Neural crest cell (in vitro differentiated cells): ENCODE measurements at places on chromosomes 11 and 22. TPM values are rescaled to one million over a fixed set of nuclear protein-coding genes. Genes with fewer than 3 reads are reported as not detected.

DNA sequence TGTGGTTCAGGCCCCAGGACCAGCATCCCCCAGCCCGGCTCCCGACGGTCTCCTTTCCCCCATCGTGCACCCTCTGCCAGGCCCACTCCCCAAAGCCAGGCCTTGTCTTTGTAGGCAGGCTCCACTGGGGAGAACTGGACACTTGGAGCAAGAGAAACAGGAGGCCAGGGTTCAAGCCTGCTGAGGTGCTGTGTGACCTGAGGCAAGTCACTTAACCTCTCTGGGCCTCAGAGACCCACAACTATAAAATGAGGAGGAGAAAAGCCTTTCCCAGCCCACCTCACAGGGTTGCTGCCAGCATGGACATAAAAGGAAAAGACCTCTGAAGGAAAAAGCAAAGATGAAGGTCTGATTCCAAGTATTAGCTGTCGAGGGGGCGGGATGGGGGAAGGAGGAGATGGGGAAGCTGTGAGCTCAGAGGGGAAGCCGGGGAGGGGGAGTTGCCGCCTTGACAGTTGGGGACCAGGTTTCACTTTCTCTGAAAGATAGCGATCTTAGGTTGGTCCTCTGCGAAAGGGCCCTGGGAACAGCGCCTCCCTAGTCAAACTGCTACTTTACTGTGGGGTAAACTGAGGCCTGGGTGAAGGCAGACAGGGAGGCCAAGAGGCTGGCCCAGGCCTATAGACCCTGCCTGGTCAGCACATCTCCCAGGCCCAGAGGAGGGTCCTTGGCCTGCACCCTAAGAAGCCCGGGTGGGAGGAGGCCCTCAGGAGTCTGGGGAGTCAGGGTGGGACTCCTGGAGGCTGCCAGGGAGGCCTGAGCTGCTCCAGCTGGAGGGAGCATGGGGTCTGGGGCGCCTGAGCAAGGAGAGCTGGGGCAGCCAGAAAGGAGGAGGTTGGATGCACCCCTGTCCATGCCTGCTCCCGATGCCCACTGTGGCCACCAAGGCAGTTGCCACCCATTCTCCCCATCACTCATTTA is 991 bp upstream of the OSM start:
- peaks cover 5% of the 10 kb centered on the region for H3K4me1 ChIP-seq
- no peak overlapping the region for H3K4me3 ChIP-seq
- no peaks in the 10 kb centered on the region for H3K36me3 ChIP-seq
- DNase-seq, result no peak
- H3K27ac ChIP-seq, result no peak overlapping the region

DNA sequence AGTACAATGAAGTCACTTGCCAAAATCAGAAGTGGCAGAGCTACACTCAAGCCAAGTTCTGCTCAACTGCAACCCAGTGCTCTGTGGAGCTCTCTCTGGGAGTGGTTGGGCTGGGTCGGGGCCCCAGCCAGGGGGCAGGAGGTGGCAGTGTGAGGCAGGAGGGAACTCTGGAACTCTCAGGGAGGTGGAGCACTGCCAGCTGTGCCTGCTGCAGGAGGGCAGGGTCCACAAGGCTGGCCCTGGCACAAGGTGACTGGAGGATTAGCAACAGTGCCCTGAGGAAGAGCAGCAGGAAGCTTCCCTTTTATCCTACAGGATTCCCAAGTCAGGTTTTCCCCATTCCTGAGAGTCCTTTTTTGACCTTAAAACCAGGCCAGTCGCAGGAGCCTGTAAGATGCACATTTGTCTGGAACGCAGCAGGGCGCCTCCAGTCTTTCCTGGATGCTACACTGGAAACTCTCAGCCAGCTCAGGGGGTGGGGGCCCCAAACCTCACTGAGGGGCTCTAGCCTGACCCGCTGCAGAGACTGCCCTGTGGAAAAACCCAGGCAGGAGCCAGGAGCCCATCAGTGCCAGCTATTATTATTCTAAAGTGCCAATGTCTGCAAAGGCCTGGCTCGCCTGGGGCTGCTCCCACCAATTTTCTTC is 31.8 kb downstream of the DKK3 start:
- no peaks in the 10 kb centered on the region for H3K27me3 ChIP-seq
- no peak for DNase-seq
- H3K4me1 ChIP-seq, result peaks cover 56% of the 10 kb centered on the region
- H3K27ac ChIP-seq, result no peak overlapping the region
- H3K36me3 ChIP-seq, result no peaks in the 10 kb centered on the region
- H3K4me3 ChIP-seq, result no peak overlapping the region

DNA sequence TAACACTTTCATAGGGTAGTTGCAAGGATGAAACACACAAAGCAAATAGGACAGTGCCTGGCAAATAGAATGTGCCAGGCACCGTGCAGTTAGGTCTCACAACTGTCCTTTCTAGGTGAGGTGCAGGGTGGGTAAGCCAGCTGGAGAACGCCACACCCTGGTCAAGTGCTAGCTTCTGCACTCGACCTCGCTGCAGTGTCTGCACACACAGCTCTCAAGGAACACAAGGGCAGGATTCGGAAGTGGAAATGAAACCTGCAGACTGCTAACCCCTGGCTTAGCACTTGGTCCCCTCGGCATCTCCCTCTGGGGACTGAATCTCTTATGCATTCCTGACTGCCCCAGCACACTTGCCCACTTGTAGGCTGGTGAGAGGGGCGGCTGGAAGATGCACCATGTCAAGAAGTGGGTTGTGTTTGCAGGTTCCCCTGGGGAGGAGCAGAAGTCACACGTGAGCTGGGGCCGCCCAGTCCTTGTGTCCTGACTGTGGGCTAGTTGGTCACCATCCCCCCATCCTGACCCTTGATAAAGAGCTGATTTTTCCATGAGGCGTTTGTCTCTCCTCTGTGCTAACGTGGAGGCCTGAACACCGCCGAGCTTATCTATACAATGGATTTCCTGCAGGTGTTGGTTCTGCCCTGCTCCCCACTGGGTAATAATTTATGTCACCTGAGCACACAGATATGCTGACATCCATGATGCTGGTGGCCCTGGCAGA is 89.0 kb downstream of the MICAL2 start:
- H3K4me3 ChIP-seq, result no peak overlapping the region
- no peak for DNase-seq
- H3K27ac ChIP-seq, result no peak overlapping the region
- peaks cover 15% of the 10 kb centered on the region for H3K4me1 ChIP-seq
- H3K27me3 ChIP-seq, result no peaks in the 10 kb centered on the region

- no peak overlapping the region for H3K27ac ChIP-seq
- no peak overlapping the region for H3K4me3 ChIP-seq
- H3K27me3 ChIP-seq, result no peaks in the 10 kb centered on the region
- peaks cover 3% of the 10 kb centered on the region for H3K36me3 ChIP-seq
- H3K4me1 ChIP-seq, result peaks cover 12% of the 10 kb centered on the region
Observed at GRCh38 chr11:60315871-60316270, 11.2 kb upstream of the MS4A6E start.

DNA sequence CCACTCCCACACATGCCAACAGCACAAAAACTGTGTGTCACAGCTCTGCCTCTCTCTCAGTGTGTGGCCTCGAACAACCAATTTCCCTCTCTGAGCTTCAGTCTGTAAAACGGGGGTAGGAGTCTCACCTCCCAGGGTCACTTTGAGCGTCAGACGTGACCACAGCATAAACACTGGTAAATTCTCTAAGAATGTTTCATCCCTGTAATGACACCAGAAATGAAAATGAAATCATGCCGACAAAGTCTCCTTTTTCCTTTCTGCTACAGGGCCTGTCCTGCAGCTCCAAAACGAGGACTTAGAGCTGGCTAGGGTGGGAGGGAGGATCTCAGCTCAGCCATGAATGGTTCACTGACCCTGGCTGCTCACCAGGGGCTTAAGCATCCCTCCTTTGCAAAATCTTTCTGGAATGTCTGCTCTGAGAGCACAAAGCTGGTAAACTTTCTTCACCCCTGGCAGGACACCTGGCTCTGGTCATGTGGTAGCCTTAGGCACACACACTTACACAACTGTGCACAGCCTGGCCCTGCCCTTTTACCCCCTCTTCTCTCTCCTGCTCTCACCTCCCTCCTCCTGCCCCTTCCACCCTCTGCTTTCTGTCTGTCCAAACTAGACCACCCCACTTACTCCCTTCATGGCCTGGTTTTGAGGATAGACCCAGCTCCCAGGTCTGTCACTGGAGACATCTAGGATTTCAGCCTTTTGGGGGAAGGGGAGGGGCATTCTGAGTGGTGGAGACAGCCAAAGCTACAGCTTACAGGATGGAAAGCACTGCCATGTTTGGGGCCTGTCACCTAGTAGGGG is 12.3 kb upstream of the TSKU start:
- H3K27ac ChIP-seq, result peak overlapping the region; percentile 50
- DNase-seq, result no peak
- H3K36me3 ChIP-seq, result no peaks in the 10 kb centered on the region
- no peaks in the 10 kb centered on the region for H3K27me3 ChIP-seq

- peaks cover 2% of the 10 kb centered on the region for H3K36me3 ChIP-seq
- H3K4me3 ChIP-seq, result peak within 1 kb of the TSS; percentile 83
- peaks cover 67% of the 10 kb centered on the region for H3K27me3 ChIP-seq
- peaks cover 37% of the 10 kb centered on the region for H3K4me1 ChIP-seq
- no peak for DNase-seq
- H3K27ac ChIP-seq, result no peak within 1 kb of the TSS
Observed at GRCh38 chr11:313787-314553, at the start of gene IFITM1. Gene IFITM1 (plus strand): TSS chr11:314040. CDS start chr11:314171, 131 bp downstream.

GRCh38 chr22:42321908-42322561 is 51.6 kb upstream of the TCF20 start:
- H3K27me3 ChIP-seq, result no peaks in the 10 kb centered on the region
- DNase-seq, result no peak
- H3K4me1 ChIP-seq, result peaks cover 25% of the 10 kb centered on the region
- no peak overlapping the region for H3K27ac ChIP-seq
- peaks cover 3% of the 10 kb centered on the region for H3K36me3 ChIP-seq
- H3K4me3 ChIP-seq, result no peak overlapping the region

DNA sequence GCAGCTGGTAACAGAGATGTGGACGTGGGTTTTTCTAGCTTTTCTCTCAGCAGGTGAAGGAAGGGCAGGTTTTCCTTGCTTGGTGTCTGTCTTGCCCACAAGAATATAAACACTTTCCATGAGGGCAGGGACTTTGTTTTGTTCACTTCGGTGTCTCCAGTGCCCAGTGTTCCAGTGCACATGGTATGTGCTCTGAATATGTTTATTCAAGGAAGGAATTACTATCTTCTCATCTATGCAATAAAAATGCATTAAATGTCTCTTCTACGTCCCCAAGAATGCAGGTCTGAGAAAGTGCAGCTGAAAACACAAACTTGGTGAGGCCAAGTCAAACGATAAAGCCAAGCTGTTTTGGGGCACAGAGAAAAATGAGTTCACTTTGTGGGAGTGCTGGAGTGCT is 56.3 kb upstream of the PLET1 start:
- no peak for DNase-seq
- H3K4me1 ChIP-seq, result no peaks in the 10 kb centered on the region
- H3K4me3 ChIP-seq, result no peak overlapping the region

DNA sequence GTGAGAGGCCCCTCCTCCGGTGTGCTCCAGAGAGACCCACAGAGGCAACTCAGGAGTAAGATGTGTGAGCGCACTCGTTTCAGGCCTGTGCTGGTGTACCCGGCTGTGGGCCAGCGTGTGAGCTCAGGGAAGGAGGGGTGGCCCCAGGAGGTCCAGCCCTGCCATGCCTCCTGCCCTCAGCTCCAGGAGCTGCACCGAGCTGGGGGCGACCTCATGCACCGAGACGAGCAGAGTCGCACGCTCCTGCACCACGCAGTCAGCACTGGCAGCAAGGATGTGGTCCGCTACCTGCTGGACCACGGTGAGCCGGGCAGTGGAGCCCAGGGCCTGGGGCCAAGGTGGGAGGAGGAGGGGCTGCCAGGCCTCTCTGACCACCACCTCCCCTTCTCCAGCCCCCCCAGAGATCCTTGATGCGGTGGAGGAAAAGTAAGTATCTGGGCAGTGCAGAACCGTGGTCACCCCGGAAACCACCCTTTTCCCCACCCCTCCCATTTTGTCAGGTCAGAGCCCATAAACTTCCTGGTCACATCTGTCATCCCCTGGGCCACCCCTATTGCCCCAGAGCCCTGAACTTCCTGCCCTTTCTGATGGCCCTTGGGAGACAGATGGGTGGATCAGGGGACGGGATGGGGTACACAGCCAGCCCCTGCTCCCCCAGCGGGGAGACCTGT is 2.5 kb upstream of the MDK start:
- peaks cover 2% of the 10 kb centered on the region for H3K36me3 ChIP-seq
- no peak for DNase-seq
- peaks cover 20% of the 10 kb centered on the region for H3K4me1 ChIP-seq
- H3K27me3 ChIP-seq, result peaks cover 6% of the 10 kb centered on the region
- H3K27ac ChIP-seq, result peak overlapping the region; percentile 92

GRCh38 chr22:42025421-42025820 is 26.8 kb downstream of the WBP2NL start:
- H3K27me3 ChIP-seq, result peaks cover 13% of the 10 kb centered on the region
- no peaks in the 10 kb centered on the region for H3K36me3 ChIP-seq
- no peak for DNase-seq

GRCh38 chr11:77127235-77127911 is 673 bp upstream of the MYO7A start:
- H3K27ac ChIP-seq, result peak overlapping the region; percentile 80
- no peaks in the 10 kb centered on the region for H3K36me3 ChIP-seq
- no peaks in the 10 kb centered on the region for H3K27me3 ChIP-seq
- H3K4me1 ChIP-seq, result peaks cover 33% of the 10 kb centered on the region
- peak overlapping the region; percentile 77 for H3K4me3 ChIP-seq

DNA sequence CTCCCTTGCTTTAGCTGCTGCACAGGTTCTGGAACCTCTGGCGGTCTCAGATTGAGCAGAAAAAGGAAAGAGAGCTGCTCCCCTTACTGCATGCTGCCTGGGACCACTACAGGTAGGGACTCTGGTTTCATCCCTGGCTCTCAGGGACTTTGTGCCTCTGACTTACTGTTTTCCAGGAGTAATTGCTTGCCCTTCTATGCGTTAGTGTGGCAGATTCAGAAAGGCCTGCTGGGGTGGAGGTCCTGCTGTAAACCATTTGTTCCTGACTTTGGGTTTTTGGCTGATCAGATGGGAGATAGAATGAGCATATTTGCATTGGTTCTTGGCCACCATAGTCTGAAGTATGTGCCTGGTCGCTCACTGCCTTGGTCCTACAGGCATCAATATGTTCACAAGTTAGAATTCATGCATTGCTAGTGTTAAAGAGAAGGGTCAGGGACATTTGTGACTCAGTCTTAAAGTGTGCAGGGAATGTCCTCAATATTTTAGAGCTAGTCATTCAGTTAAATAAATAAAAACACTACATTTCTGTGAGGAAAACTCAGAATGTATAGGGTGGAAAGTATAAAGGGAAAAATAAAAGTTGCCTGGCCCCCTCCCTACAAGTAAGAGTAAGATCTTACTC is 78.0 kb downstream of the PISD start:
- H3K27me3 ChIP-seq, result no peaks in the 10 kb centered on the region
- H3K4me1 ChIP-seq, result peaks cover 3% of the 10 kb centered on the region
- no peak overlapping the region for H3K4me3 ChIP-seq
- H3K27ac ChIP-seq, result no peak overlapping the region
- no peak for DNase-seq

DNA sequence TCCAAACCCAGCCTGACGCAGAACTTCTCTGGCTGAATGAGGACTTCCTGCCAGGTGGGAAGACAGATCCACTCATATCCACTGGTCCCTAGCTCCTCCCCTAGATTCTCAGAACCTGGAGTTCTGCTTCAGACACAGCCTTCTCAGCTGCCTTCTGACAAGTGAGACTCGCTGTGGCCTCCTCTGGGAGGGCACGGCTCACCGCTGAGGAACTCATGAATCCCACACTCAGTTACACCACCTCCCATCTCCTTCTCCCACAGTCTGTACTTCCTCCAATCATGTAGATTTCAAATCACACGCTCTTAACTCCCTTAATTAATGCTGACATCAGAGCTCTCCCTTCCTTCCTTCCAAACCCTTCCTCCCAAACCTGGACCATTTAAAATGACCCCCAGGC is 86.4 kb upstream of the TMEM45B start:
- no peak overlapping the region for H3K4me3 ChIP-seq
- no peaks in the 10 kb centered on the region for H3K36me3 ChIP-seq
- no peaks in the 10 kb centered on the region for H3K4me1 ChIP-seq
- H3K27ac ChIP-seq, result no peak overlapping the region

Gene FLRT1
- total RNA-seq, result 2.4 and 3.0 TPM in 2 replicates

Gene CCDC15
- total RNA-seq, result 6.1 and 7.1 TPM in 2 replicates

Gene MMP1
- not detected in 2 replicates for total RNA-seq

Gene SMIM35
- total RNA-seq, result not detected in 2 replicates

Gene PRDX5
- total RNA-seq, result 148 and 168 TPM in 2 replicates
